ENCODE measurements at places on chromosomes 4 and X.

DNA sequence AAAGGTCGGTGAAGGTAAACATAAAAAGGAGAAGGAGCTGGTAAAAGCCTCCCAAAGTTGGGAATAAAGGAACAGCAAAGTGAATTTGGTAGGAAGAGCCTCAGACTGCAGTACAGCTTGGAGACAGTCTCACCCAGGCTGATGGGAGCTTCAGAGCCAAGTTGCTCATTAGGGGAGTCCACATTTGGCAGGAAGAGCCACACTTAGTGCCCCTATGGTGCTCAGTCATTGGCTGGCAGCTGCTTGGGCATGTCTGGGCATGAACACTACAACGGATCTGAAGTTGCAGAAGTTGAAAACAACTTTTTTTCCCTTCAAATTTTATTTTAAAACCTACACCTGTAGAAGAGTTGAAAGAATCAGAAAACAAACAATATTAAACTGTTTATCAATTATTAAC is 2497.3 kb downstream of the ARAP2 start:
- DNase-seq: no peak

DNA sequence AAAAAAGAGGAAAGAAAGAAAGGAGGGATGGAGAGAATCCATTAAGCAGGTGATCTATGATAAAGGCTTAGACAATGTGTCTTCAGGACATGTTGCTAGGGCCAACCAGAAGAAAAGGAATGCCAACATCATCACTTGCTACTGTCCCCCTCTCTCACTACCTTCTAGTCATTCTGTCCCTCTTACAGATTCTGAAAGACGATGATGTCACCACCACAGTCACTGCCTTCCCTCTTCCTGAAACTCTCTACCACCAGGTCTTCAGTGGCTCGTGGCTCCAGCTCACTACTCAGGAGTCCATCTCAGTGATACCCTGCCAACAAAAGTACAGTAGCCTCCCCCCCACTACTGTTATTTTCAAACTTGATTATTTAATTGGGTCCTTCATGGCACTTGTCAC is 64.0 kb downstream of the KCNIP4 start:
- DNase-seq: no peak

- no peak for DNase-seq
Measured at GRCh38 chr4:151192556-151193235, 84.3 kb upstream of the PRSS48 start.

GRCh38 chr4:80841587-80842281 is 188.8 kb upstream of the BMP3 start:
- DNase-seq: no peak

DNA sequence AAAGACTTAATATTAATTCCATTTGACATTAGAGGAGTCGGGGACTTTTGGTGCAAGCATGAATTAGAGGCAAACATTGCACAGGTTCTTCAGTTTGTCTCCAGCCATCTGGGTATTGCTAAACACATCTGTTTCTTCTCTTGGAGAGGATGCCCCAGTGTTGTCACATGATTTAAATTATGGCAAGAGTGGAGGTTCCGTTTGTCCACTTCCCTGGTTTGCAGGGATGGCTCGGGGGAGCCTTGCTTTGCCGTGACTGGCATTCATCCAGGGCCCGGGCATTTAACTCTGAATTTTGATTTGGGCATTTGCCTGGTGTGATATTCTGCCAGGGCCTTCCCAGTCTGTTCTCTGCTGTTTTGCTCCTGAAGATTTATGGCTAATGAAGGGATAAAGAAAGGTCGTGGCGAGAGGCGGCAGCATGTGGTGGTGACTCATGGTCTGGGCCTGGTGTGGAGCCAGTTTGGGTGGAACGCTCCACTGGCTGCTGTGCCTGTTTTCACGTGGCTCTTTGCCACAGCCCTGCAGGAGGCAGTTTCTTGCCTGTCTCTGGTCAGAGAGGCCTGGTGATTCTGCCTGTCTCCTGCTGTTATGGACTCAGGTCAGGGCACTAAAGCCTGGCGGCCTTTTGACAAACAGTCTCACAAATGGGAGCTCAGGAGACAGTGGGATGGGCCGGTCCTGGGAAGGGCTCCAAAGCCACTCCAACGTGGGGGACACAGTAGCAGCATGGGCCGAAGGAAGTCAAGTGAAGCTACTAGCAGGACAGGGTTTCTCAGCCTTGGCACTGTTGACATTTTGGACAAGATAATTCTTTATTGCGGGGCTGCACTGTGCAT is 99.4 kb upstream of the PGRMC2 start:
- DNase-seq: peak; percentile 5

DNA sequence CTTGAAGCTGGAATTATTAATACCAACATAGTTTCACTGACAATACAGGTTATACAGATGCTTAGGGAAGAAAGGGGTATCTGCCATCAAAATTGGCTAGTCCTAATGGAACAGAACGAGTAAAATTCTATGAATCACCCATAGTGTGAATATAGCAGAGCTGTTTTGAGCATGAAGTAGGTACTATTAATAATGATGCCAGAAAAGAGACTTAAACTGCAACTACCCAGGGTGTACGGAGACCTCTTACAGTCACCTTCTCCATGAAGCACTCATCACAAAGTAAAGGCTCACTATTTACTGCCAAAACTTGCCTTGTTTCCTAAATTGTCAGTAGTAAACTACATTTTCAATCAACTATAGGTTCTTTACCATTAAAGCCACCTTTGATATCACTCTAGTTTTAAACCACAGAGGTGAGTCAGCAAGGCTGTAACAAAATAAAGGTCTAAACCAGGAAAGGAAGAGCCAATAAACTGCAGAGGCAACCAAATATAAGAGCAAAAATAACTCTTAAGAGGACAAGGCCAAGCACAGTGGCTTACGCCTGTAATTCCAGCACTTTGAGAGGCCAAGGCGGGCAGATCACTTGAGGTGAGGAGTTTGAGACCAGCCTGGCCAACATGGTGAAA is 114.4 kb downstream of the FRYL start:
- no peak for DNase-seq

GRCh38 chr4:64001229-64001898 is 407.9 kb downstream of the TECRL start:
- DNase-seq: no peak

DNA sequence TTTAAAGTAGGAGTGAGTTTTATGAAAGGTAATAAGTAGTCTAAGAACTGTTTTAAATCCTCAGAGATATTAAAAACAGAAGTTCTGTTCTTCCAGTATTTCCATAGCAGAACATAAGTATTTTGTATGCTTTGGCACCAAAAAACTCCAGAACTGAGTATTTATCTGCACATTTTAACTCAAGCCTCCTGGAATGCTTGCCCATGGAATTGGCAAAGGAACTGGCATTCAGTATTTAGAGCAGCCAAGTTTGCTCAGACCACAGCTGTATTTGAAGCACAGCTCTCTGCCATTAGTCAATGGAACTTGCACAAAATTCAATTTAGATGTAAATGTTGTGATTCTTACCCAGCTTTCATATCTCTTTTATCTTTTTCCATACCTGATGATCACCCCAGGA is 42.2 kb downstream of the NDNF start:
- DNase-seq: no peak

- DNase-seq: peak; percentile 93
Measured at GRCh38 chr4:1715002-1715758, 3.1 kb upstream of the SLBP start.

DNA sequence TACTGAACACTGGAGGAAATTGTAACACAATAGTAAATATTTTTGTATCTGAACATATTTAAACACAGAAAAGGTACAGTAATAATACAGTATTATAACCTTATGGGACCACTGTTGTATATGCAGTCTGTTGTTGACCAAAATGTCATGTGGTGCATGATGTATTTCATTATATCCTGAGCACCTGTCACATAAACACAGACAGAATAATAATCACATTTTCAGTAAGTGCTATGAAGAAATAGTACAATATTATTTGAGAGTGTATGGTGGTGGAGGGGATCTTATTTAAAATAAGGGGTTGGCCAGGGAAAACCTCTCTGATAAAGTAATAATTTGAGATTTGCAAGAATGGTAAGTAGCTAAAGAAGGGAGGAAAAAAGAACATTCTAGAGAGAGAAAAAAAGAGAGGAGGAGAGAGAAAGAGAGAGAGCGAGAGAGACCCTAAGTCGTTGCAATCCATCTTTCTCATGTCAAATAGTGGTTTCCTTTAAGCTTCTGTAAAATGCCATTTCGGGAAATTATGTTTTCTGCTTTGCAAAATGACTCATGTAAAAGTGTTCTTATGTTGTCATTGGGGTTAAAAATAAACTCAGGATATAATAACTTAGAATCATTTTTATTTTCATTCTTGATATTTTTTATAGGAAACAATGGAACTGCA is 19.3 kb upstream of the CLNK start:
- peak; percentile 93 for DNase-seq

- DNase-seq: peak; percentile 5
Measured at GRCh38 chrX:140672840-140673731, 36.5 kb upstream of the LINC00632 start.

DNA sequence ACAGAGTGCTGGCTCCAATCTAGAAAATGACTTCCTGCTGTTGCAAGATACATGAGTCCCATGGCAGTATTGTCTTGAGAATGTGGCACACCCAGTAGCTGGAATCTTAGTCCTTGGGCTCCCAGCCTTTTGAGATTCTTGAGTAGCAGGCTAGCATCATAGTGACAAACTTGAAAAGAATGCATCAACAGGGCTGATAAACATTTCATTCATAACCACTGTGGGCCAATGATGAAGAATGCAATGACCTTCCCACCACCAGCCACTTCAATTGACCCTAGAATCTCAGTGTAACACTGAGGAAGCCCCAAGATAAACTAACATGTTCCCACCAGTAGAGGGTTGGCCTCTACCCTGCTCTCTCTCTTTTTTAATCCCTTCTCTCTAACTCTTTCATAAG is 329.3 kb downstream of the GBA3 start:
- no peak for DNase-seq

GRCh38 chr4:88803600-88804096 is 106.0 kb upstream of the NAP1L5 start:
- DNase-seq: peak; percentile 81

DNA sequence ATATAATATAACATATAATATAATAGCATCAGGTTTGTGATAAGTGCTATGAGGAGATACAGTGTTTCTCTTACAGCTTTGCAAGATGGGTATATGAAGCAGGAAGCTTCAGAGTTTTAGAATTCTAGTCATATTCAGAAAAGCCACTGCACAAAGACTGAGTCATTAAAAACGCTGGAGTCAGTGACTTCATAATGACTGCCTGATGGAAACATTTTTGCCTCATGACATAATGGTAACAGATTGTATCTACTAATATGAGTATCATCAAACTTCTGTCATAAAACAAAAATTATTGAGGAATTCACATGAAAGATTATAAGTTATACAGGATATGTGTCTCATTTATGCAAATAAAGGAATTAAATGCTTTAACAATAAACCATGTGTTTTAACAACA is 46.8 kb downstream of the EPHA5 start:
- no peak for DNase-seq

GRCh38 chr4:87002682-87003043 is 67.9 kb downstream of the AFF1 start:
- no peak for DNase-seq

DNA sequence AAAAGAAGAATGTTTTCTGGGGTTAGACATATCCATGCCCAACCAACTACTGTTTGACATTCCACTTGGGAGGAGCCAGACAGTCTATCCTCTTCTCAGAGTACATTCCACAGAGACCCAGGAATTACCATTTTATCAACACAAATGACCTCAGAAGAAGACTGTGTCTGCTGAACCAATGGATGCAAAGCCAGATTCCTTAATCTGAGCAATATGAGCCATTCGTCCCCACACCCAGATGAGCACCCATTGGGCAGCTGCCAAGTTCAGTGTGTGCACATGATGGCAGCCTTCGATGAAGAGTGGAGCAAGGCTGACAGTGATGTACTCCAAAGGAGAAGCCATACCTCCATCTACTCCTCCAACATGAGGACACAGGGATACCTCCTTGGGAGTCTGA is 111.3 kb downstream of the ZNF674 start:
- DNase-seq: no peak

DNA sequence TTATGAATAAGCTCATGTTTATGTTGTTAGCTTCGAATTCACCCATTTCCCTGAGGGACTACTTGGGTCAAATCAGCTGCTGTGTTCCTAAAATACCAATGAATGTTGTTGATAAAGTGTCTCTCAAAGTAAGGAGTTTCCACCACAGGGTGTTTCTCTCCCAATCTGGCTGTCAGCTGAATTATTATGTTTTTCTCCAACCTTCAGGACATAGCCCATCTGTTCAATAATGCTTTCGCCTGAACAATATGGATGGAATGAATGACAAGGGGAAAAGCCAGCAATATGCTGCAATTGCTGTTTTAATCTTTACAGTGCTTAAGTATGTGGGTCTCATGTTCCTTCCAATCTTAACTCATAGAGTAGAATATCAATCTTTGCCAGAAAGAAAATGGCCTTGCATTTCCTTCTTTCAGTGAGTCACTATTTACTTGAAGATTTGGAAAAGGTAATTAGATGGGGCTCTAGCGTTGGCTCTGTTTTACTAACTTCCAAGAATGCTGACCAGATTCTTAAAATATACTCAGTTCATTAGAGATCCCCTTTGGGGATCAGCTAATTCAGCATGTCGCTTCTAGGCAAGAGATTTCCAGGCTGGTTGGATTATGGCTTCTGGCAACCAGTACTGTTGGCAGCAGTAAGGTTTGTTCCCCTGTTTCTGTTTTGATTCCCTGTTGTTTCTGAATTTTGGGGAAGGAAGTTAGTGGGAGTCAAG is 410.5 kb downstream of the PPP3CA start:
- DNase-seq: no peak

GRCh38 chr4:184200296-184200695 is 17.4 kb downstream of the ENPP6 start:
- DNase-seq: no peak

GRCh38 chrX:2828959-2829411 is 255 bp downstream of the GYG2 start:
- peak; percentile 24 for DNase-seq

DNA sequence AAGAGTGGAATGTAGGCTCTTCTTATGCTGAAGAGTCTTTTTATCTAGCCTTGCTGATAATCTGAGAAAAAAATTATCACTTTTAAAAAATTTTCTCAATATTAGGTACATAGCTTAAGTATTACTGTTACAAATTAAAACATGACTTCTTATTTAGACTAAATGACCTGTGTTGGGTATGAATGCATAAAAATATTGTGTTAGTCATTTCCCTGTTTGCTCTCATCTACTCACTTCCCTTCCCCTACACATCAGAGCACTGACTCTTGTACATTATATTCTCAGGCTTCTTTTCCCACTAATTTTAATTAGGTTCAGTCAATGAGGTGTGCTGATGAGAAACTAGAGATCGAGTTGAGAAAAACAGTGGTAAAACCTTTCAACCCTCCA is 881.0 kb downstream of the PCDH18 start:
- DNase-seq: no peak

DNA sequence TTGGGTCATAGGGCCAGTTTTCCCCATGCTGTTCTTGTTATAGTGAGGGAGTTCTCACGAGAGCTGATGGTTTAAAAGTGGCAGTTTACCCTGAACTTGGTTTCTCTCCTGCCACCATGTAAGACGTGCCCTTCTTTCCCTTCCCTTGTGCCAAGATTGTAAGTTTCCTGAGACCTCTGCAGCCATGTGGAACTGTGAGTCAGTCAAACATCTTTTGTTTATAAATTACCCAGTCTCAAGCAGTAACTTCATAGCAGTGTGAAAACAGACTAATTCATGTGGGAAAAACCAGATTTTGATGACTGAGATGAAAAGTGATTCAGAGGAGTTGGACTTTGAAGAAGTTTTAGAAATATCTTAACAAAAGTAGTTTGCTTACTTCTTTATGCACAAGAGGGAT is 101.4 kb downstream of the ARHGAP10 start:
- no peak for DNase-seq

Measured in common myeloid progenitor, CD34-positive (primary cell).